ENCODE measurements at places on chromosomes 5 and 9.

GRCh38 chr9:104009826-104010225, 84.3 kb upstream of the SMC2 start:
- DNase-seq = no peak

- DNase-seq = no peak
Observed at GRCh38 chr5:137264573-137264972, 234.6 kb downstream of the SPOCK1 start.

- no peak for DNase-seq
Observed at GRCh38 chr9:3692606-3693005, 166.8 kb upstream of the RFX3 start.

DNA sequence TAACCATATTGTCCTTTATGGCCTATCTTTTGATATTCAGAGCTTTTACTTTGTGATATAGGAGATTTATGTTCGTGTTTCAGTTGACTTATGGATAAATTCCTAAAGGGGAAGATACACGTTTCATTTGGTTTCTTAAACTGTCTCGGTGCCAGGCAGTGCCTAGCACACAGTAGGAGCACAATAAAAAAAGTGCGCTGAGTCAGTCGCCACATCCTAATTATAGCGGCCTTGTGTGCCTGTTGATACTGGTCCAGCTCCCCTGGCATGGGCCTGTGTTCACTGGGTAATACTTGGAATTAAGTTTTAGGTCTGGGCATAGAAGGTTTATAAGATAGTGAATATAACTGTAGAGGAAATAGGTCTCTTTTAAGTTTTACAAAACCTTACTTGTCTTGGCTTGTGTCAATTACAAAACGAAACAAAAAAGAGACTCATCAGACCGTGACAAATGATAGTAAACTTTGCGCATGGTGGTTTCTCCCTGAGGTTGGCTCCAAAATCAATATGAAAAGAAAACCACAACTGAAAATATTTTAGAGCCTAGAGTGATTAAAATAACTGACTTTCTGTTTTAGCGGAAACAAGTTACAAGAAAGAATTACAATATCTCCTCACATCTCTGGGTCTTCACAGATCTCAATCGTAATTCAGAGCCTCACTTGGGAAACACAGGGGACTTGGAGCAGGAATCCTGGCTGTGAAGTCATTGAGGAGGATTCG, 84.8 kb downstream of the MVB12B start:
- no peak for DNase-seq

DNA sequence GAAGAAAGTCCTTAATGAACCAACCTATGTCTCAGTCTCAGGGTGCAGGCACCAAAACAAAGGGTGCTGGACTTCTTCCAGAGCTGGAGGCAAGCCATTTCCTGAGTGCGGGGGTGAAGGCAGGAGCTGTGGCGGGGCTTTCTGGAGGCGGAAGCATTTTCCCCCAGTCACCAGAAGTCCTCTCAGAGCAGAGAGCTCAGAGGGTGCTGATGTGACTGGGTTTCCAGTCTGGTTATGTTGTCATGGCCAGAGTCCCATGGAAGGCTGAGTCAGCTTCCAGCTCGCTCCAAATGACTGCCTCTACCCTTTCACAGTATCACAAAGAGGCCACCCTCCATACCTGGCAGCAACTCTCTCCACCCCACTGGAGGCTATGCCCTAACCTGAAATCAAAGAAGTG, 86.0 kb downstream of the TRPC7 start:
- no peak for DNase-seq

DNA sequence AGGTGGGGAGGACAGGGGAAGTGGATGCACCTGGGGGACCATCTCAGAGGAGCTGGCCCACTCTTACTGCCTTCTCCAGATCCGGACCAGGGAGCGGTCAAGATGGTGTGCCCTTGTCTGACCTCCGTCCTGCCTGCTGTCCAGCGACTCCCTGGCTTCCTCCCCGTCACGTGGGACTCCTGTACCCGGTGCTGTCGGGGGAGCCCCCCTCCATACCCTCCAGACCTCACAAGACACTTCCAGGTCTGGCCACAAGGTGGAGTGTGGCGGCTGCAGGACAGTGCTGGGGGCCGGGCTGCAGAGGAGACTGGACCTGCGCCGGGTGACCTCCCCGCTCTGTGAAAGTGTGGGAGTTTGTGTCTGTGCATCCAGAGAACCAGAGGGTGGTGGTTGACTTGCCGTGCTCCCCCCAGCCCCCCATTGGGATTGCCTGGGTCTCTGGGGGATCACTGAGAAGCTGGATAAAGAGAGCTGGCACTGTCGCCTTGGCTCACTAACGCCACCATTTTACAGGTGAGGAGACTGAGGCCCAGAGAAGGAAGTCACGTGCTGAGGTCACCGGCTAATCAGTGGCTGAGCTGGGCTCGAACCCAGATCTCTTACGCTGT, 1.9 kb upstream of the CRB2 start:
- no peak for DNase-seq

- DNase-seq = no peak
Observed at GRCh38 chr5:149210968-149211490, 60.6 kb upstream of the AFAP1L1 start.

- DNase-seq = no peak
Observed at GRCh38 chr9:126636983-126637798, 23.5 kb downstream of the LMX1B start.

GRCh38 chr9:12739014-12739652, 35.7 kb upstream of the LURAP1L start:
- no peak for DNase-seq

GRCh38 chr5:45642370-45642769, 53.8 kb downstream of the HCN1 start:
- no peak for DNase-seq

GRCh38 chr5:38434966-38435705, 121.3 kb downstream of the LIFR start:
- DNase-seq = no peak

DNA sequence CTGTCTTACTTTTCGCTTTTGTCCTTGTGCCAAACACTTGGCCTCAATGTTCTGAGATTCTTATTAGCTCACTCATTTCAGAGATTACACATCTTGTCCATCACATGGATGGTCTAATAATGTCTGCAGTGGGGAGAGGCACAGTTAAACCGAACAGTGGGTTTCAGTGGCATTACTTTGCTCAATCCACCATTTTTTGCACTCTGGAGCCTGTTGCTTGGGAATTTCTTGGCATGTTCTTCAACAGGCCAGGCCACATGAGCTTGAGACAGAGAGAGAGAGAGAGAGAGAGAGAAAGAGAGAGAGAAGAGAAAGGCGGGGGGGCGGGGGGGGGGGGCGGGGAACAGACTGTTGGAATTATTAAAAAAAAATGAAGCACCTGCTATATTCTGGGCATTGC, 1327.8 kb upstream of the WWC1 start:
- no peak for DNase-seq

GRCh38 chr9:22363421-22363887, 83.2 kb upstream of the DMRTA1 start:
- DNase-seq = no peak

DNA sequence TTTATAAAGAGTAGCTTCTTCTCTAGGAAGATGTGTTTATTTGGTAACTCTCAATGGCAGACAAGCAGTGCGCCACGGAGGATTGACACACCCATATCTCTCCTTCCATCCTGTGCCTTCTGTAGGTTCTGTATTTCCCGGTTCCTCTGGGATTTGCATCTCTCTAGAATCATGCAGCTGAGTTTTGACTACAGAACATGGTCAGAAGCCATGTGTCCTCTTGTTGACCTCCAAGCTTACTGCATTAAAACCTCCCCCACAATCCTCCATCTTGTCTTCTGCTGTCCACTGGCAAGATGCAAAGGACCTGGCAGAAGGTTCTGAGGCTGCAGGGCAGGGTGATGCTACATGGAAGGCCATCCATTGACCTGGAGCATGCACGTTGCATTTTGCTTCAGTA, 482.0 kb downstream of the DMRT2 start:
- no peak for DNase-seq

DNA sequence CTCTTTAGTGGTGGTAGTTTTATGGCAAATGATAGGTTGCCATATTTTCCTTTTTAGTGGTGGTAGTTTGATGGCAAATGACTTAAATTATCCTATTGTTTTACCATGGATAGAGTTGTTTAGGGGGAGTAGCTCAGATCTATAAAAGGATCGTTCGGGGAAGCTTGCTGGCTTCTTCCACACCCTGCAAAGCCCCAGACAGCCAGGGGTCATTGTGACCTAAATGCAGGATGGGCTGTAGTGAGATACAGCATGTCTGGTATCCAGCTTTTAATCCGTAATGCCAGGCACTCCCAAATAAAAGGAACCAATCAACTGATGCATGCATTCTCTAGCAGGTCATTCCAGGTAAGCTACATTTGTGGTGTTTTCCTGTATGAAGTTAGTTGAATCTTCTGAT, 67.1 kb downstream of the PRR16 start:
- no peak for DNase-seq

GRCh38 chr5:18220631-18221030, 586.4 kb downstream of the TAF11L14 start:
- DNase-seq = no peak

GRCh38 chr5:170565072-170565471, 61.3 kb downstream of the KCNIP1 start:
- peak; percentile 11 for DNase-seq

DNA sequence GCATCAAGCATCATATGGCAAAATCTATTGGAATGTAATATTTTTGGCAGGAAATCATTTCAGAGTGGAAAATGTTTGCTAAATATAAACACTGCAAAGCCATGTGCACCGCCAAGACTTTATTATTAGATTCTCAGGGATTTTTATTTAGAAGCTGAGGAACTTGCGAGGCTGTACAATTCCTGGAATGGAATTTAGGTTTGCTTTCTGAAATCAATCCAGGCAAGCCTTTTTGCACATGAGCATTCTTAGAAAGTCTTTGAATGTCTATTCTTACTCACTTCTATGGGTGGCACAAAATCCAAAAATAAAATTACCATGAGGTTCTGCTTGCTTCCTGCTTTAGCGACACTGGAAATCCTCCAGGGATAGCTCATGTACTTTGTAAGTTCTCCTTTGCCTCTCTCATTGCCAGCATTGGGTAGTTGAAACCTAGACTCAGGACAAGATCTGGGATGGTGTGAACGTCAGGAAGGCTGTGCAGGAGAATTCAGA, 71.5 kb upstream of the PALM2AKAP2 start:
- no peak for DNase-seq

- no peak for DNase-seq
Observed at GRCh38 chr5:57576317-57576716, 93.7 kb upstream of the ACTBL2 start.
